ENCODE measurements at places on chromosomes 11 and 22. TPM values are rescaled to one million over a fixed set of nuclear protein-coding genes. Genes with fewer than 3 reads are reported as not detected.

Gene PTPRJ
- total RNA-seq = 79.0 TPM

Gene PYGM
- total RNA-seq = 13.9 TPM

Gene OR5A1
- total RNA-seq = not detected

DNA sequence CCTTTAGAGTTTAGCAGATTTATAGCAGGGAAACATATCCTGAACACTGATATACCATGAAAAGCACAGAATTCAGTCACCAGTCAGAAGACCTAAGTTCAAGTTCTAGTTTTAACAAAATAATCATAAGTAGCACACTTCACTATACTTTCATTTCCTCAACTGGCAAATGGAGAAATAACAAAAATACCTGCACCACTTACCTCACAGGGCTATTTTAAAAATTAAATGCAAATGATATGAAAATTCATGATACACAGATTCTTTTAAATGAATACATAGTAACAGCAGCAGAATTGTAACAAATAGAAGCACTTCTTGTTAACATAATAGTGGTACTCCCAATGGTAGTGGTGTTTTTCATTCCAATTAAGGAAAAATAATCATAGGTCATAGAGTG is 139.0 kb downstream of the FCHSD2 start:
- H3K36me3 ChIP-seq = no peaks in the 10 kb centered on the region
- no peak for DNase-seq
- no peak overlapping the region for H3K27ac ChIP-seq
- H3K4me1 ChIP-seq = no peaks in the 10 kb centered on the region
- H3K4me3 ChIP-seq = no peak overlapping the region
- no peaks in the 10 kb centered on the region for H3K27me3 ChIP-seq

GRCh38 chr22:39414886-39415285 is 15.3 kb downstream of the TAB1 start:
- peaks cover 12% of the 10 kb centered on the region for H3K4me1 ChIP-seq
- H3K36me3 ChIP-seq = peaks cover 38% of the 10 kb centered on the region
- DNase-seq = no peak
- H3K4me3 ChIP-seq = no peak overlapping the region

GRCh38 chr11:92766698-92767097 is 202.8 kb upstream of the MTNR1B start:
- H3K4me1 ChIP-seq = no peaks in the 10 kb centered on the region
- no peak for DNase-seq
- H3K27me3 ChIP-seq = no peaks in the 10 kb centered on the region
- H3K4me3 ChIP-seq = no peak overlapping the region

DNA sequence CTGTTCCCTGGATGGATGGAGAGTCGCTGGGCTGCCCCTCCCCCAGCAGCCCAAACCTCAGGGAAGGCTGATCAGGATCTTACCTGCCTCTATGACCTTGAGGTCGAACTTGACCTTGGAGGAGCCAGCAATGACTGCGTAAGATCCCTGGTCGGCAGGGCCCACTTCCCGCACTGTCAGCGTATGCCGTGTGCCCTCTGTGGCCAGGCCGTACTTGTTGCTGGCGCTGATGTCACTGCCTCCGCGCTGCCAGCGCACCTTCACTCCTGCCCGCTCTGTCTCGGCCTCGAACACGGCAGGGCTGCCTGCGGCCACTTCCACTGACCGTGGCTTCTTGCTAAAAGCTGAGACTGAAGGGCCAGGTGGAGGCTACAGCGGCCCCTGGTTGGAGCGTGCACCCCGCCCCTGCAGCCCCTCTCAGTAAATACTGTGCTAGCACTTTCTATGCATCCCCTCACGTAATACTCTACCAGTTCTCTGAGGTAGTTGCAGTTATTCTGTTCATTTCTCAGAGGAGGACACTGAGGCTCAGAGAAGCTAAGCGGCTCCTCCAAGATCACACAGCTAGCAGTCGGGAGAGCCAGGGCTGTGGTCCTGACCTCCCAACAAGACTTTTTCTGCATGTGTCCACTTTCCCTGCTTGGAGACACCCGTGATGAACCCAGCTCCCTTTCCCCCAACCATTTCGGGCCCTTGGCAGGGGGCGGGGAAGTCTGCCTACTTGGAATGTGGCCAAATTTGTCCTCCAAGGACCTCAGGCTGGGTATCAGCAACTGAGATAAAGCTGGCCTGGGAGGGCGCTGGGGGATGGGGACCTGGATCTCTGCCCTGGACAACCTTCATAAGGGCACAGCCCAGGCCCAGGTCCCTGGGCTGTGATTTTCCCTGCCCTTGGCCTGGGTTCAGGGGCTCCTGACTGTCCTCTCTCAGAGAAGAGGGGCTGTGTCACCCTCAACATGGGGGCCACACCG is 1.1 kb downstream of the MYBPC3 start:
- no peaks in the 10 kb centered on the region for H3K36me3 ChIP-seq
- H3K4me1 ChIP-seq = no peaks in the 10 kb centered on the region
- no peak for DNase-seq
- no peak overlapping the region for H3K27ac ChIP-seq

DNA sequence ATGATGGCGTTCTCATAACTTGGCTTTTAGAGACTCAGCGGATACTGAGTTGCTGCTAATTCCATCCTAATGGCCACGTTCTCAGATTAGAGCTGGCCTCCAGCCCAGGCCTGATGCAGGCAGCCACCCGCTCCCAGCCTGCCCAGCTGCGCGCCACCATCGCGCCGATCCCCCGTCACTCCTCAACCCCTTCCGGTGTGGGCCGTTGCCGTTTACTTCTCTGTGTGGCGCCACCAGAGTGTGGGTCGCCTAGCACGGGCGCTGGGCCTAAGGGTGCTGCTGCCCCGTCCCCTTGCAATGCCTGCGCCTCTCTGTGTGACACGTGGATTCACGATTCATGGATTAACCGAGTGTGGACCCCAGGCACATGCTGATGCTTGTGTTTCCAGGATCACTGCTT is 1116.0 kb downstream of the BRD1 start:
- no peaks in the 10 kb centered on the region for H3K36me3 ChIP-seq
- no peak overlapping the region for H3K4me3 ChIP-seq
- no peak for DNase-seq
- H3K27ac ChIP-seq = no peak overlapping the region

- no peaks in the 10 kb centered on the region for H3K36me3 ChIP-seq
- DNase-seq = no peak
- H3K4me1 ChIP-seq = no peaks in the 10 kb centered on the region
Observed at GRCh38 chr11:84853841-84854497, 773.2 kb downstream of the DLG2 start.

- DNase-seq = no peak
- no peaks in the 10 kb centered on the region for H3K4me1 ChIP-seq
- no peaks in the 10 kb centered on the region for H3K36me3 ChIP-seq
- H3K27me3 ChIP-seq = no peaks in the 10 kb centered on the region
Observed at GRCh38 chr22:33401291-33401690, 343.1 kb upstream of the SYN3 start.

DNA sequence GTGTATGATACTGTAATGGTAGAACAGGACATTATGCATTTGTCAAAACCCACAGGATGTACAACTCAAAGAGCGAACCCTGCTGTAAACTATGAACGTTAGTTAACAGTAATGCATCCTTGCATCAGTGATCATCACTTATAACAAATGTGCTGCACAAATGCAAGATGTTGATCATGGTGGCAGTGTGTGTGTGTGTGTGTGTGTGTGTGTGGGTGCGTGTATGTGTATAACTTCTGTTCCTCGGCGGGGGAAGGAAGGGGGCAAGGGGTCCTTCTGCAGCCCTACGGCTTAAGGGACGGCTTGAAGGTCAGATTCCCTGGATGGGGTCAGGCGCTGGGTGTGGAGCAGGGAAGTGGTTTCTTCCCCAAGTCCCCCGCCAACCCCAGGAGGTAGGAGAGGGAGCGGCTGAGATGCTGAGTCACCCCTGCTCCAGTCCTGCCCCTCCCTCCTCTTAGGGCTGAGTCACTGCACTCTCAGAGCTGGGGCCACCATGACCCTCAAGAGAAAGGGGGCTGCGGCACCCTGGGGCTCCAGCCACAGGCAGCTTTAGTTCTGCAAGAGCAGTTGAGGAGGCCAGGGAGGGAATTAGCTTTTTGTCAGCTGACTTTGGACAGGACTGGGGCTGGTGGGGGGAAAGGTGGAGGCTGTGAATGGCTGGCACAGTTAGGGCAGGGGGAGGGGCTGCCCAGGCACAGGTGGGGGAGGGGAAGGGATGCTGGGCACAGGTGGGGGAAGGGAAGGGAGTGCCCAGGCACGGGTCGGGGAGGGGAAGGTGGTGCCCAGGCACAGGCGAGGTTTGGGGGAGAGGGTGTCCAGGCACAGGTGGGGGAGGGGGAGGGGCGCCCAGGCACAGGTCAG is 8.8 kb upstream of the CTSD start:
- H3K36me3 ChIP-seq = no peaks in the 10 kb centered on the region
- H3K27me3 ChIP-seq = no peaks in the 10 kb centered on the region
- H3K4me1 ChIP-seq = peaks cover 6% of the 10 kb centered on the region
- H3K4me3 ChIP-seq = no peak overlapping the region
- no peak overlapping the region for H3K27ac ChIP-seq
- DNase-seq = no peak

GRCh38 chr22:43153899-43154298 is 2.5 kb downstream of the TSPO start:
- H3K4me1 ChIP-seq = peaks cover 5% of the 10 kb centered on the region
- H3K36me3 ChIP-seq = peaks cover 18% of the 10 kb centered on the region
- H3K27ac ChIP-seq = no peak overlapping the region

- H3K36me3 ChIP-seq = no peaks in the 10 kb centered on the region
- H3K4me3 ChIP-seq = no peak overlapping the region
- no peaks in the 10 kb centered on the region for H3K4me1 ChIP-seq
Observed at GRCh38 chr11:32068134-32068870, 22.6 kb upstream of the RCN1 start.
